ENCODE measurements at places on chromosomes 13 and 19.

DNA sequence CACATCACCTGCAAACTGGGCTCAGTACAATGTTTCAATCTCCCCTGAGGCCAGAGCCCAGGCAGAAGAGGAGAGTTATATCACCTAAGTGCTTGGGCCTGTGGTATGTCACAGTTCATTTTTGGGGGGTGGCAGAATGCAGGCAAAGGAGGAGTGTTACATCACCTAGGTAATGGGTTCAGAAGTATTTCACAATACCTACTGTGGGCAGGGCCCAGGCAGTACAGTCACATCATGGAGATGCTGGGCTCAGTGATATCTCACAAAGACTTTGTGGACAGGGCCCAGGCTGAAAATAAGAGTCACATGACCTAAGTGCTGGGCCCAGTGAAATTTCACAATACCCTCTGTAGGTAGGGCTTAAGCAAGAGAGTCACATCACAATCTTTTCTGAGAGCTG is 12.7 kb upstream of the ZNF728 start:
- DNase-seq, result no peak

DNA sequence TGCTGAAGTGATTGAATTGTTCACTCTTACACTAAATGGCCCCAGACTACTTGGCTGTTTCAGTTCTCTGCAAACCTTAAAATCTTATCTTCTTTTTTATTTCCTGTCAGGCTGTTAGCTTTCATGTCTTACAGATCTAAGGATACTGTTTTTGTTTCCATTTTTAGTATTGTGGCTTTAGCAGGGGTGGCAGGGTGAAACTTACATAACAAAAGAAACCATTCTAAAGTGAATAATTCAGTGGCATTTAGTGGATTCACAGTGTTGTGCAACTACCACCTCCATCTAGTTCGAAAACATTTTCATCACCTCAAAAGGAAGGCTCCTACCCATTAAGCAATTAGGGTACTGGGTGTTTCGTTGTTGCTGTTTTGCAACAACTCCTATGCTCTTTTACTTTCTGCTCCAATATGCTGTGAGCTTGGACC is 19.8 kb downstream of the TMEM272 start:
- no peak for DNase-seq

GRCh38 chr13:113399755-113400149 is 35.8 kb upstream of the GRTP1 start:
- DNase-seq, result no peak

DNA sequence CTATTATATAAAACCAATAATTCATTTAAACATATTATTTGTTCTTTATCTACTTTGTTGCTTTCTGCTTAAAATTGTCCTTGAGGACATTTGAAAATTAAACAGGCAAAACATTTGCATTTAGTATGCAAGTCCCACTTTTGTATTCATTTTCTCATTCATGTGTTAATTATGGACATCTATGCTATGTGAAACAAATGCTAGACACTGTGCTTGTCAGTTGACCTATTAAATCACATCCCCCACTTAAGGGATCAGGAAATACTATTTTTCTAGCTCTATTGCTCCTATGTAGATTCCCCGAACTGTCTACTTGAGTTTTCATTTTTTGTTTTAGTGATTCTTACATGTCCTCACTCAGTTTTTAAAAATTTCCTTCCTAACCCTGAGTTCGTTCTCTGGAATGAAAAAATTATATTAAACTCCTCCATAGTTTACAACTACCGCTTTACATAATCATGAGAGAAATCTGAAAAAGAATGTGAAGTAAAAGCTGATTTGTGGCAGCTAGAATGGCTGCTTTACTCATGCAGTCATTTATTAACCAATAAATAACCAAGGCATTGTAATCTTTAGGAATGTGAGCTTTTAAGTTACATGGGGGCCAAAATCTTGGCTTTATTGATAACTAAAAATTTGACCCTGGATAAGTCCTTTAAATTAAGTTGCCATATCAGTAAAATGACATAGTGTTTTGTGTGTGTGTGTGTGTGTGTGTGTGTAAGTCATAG is 188.5 kb downstream of the LIG4 start:
- peak; percentile 53 for DNase-seq

- DNase-seq, result no peak
These were observed 35.5 kb downstream of the GAS6 start for GRCh38 chr13:113828282-113828825.

- no peak for DNase-seq
These were observed 539 bp downstream of the ZNF554 start for GRCh38 chr19:2820112-2820702.

- DNase-seq, result no peak
These were observed 1584.2 kb upstream of the SLC10A2 start for GRCh38 chr13:104650431-104650830.

DNA sequence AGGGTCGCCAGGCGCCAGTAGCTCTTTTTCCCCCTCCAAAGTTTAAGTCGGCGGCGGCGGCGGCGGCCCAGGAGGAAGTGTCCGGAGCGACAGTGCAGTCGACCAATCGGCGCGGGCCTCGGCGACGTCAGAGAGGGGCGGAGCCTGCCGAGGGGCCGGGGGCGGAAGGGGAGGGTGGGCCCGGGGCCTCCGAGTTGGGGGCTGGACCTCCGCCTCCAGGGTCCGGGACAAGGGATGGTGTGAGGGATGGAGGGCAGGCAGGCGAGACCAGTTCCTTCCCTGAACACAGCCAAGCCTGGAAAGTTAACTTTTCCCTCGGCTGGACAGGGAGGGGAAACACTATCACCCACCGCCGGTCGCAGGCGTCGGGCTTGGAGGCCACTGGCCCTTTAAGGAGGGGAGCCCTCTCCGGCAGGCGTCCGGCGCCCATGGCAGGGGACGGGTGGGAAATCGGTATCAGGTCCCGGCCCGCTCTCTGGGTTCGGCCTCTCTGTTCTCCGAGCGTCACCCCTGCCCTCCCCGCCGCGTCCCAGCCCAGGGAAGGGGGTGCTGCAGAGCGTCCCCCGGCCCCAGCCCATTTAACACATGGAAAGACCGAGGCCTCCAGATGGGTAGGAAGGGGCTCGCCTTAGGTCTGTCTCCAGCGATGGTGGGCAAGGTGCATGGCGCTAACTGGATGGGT is at the start of gene PRKD2:
Gene PRKD2, minus strand, starts transcription at position 81 of the 682 bp plus-strand sequence. CDS start 744 bp downstream, outside the sequence.
- peak; percentile 47 for DNase-seq

DNA sequence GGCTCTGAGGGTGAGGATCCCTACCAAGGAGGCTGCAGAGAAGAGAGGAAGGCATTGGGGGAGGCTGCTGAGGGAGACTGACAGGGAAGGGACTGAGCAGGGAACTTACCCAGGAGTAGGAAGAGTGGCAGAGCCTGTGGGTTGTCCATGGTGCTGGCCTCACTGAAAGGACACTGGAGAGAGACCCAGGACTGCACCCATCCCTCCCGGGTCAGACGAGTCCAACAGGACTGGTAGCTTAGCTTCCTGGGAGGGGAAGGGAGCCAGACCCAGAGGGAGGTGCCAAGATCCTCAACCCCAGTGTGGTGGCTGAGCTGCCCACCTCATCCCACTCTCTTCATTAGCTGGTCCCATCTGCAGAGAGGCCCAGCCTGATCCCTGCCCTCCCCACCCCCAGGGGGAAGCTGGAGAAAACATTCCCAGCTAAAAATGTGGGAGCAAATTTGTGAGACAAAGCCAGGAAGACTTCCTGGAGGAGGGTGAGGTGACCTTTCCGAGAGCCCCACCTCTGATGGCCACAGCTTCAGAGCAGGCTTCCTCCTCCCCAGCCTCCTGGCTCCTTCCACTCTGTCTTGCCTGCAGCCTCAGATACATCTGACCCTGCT is at the start of gene VSIG10L:
Gene VSIG10L, minus strand, starts transcription at position 164 of the 605 bp plus-strand sequence. Its CDS starts 15 bp downstream, at position 149.
- no peak for DNase-seq

- no peak for DNase-seq
These were observed 850 bp downstream of the KLF5 start for GRCh38 chr13:73059460-73060250.

GRCh38 chr13:90898811-90899210 is 448.7 kb upstream of the MIR17HG start:
- DNase-seq, result peak; percentile 72

DNA sequence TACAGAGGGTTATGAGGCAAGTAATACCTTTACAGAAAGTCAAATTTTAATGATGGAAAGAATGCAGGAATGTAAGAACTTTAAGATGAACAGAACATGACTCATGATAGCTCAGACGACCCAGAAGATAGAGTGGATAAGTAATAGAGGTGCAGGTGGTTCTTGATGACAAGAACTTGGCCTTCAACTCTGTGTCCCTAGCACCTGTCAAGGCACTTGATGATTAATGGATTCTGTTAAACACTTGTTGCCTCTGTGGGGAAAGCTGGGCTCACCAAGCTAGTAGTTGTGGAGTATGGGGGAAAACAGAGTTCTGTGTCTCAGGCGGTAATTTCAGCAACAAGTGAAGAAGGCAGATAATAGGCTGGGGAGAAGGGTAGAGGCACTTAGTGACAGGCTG is 306.2 kb downstream of the ATP8A2 start:
- no peak for DNase-seq

DNA sequence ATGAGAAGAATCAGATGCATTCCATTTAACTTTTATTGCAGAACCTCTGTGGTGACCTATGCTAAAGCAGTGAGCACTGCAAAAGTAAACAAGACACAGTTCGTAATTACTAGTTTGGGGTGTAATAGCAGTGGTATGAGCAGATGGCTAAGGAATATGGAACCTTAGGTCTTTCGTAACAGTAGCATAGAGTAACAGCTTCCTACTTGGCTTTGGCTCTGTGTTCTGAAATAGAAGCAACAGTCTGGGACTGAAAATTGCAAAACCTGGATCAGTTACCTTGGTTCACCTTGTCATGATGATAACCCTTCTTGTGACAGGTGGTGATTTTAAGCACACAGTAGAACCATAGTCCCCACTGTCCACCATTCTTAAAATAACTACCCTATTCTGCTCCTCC is 303.4 kb downstream of the GPC6 start:
- DNase-seq, result no peak

GRCh38 chr19:11848594-11849469 is at the start of gene ZNF439:
ZNF439 (plus strand) TSS chr19:11848726; CDS start chr19:11848868, 142 bp downstream.
- DNase-seq, result peak; percentile 39

GRCh38 chr19:30498707-30499106 is 126.5 kb downstream of the ZNF536 start:
- DNase-seq, result no peak

- no peak for DNase-seq
These were observed 95.3 kb upstream of the SLC15A1 start for GRCh38 chr13:98847780-98848179.

GRCh38 chr19:51203916-51204315 is 21.0 kb upstream of the CD33 start:
- DNase-seq, result no peak

GRCh38 chr13:80359778-80360452 is 19.0 kb upstream of the SPRY2 start:
- no peak for DNase-seq

- no peak for DNase-seq
These were observed 289.8 kb upstream of the SOX21 start for GRCh38 chr13:95002126-95002525.

- no peak for DNase-seq
These were observed 1541.1 kb downstream of the UQCRFS1 start for GRCh38 chr19:27671876-27672275.

GRCh38 chr13:94239135-94239534 is 240.3 kb downstream of the DCT start:
- DNase-seq, result peak; percentile 59

GRCh38 chr13:96431044-96431581 is 341.2 kb downstream of the HS6ST3 start:
- no peak for DNase-seq

- DNase-seq, result peak; percentile 61
These were observed 64.0 kb downstream of the SERP2 start for GRCh38 chr13:44437356-44438233.

DNA sequence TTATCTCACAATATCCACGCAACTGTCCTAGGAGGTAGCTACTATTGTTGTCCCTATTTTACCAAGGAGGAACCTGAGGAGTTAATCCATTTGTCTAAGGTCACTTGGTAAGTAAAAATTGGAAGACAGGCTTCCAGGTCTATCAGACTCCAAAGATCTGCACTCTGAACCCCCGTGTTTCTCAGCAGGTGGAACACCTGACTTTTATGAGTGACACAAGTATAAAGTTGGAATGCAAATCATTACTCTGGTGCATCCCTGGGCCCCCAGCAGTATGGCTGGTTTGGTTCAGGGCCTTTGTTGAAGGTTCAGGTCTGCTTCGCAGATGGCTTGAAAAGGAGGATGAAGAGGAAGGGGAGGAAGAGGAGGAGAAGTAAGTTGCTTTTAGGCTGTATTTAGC is 46.0 kb downstream of the RGCC start:
- DNase-seq, result no peak

GRCh38 chr19:38736413-38737280 is 7.6 kb downstream of the CAPN12 start:
- DNase-seq, result no peak

DNA sequence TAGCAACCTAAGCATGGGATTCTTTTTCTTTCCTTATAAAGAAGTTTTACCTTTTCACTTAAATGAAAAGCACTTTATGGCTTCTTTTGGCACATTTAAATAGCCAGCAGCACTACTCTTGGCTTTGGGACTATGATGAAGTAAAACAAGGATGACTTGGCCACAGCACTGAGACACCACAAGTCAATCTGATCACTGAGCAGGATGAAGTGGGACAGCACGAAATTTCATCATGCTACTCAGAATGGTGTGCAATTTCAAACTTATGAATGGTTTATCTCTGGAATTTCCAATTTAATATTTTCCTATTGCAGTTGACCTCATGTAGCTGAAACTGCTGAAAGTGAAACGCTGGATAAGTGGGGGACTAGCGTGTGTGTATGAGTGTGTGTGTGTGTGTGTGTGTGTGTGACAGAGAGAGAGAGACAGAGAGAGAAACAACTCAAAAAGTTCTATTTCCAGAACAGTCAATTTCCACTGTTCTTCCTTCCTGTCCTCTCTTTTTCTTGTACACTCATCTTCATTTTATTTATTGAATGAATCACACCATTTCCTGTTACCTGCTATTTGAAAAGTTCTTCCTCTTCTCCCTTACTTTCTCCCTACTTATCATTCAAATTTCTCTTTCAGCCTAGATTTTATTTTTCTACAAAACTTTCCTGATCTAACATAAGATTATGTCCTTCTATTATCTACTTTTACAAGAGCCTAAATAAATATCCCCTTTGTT is 414.2 kb upstream of the MIR17HG start:
- no peak for DNase-seq

- DNase-seq, result no peak
These were observed 1700.1 kb upstream of the SLC10A2 start for GRCh38 chr13:104766319-104766718.

GRCh38 chr13:110716247-110716515 is 2.7 kb downstream of the ING1 start:
- no peak for DNase-seq

- DNase-seq, result no peak
These were observed 8.3 kb downstream of the ZNF135 start for GRCh38 chr19:58067240-58067912.

DNA sequence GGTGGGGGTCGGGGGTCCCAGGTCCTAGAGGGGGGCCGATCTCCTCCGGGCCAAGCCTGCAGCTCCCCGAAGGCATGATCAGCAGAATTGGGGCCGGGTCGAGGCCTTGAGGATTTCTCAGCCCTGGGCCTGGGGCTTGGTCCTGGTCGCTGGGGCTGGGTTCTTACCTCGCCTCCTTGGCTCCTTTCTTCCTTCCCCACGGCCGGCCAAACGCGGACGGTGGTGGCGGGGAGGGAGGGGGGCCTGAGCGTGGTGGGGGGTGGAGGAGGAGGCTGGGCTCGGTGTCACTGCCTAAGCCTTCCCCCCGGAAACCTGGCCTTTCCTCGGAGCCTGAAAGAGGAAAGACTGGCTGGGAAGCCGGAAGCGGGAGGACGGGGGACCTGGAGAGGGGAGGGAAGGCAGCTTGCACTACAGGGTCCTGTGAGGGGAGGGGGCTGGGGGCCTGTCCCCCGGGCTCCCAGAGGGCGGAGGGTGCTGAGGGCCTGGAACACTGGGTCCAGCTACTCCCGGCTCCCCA is at the start of gene ZNF579:
Gene ZNF579, minus strand, starts transcription at position 221 of the 517 bp plus-strand sequence. CDS start 1,209 bp downstream, outside the sequence.
- peak; percentile 70 for DNase-seq

Measured in kidney glomerular epithelial cell (primary cell).